ENCODE measurements at places on chromosomes 16 and 17. TPM values are rescaled to one million over a fixed set of nuclear protein-coding genes. Genes with fewer than 3 reads are reported as not detected.

The ITGA2B gene
- polyA plus RNA-seq: 0.38 TPM

The CPNE7 gene
- polyA plus RNA-seq: 0.56 TPM

The KRTAP4-2 gene
- not detected for polyA plus RNA-seq

The MRM1 gene
- 3.2 TPM for polyA plus RNA-seq

The BCO1 gene
- 0.11 TPM for polyA plus RNA-seq

The VAT1L gene
- polyA plus RNA-seq: 0.19 TPM

- no peaks in the 10 kb centered on the region for H3K4me1 ChIP-seq
- no peak overlapping the region for H3K27ac ChIP-seq
- H3K27me3 ChIP-seq: no peaks in the 10 kb centered on the region
- DNase-seq: no peak
- no peaks in the 10 kb centered on the region for H3K36me3 ChIP-seq
Observed at GRCh38 chr17:56347639-56348038, 194.4 kb downstream of the ANKFN1 start.

- H3K36me3 ChIP-seq: no peaks in the 10 kb centered on the region
- H3K4me1 ChIP-seq: peaks cover 15% of the 10 kb centered on the region
- DNase-seq: no peak
- H3K27ac ChIP-seq: peak overlapping the region; percentile 31
- H3K27me3 ChIP-seq: no peaks in the 10 kb centered on the region
- no peak overlapping the region for H3K4me3 ChIP-seq
Observed at GRCh38 chr16:85136213-85136701, 24.0 kb upstream of the CIBAR2 start.

GRCh38 chr16:29641561-29641960, 21.5 kb upstream of the SPN start:
- DNase-seq: no peak
- no peaks in the 10 kb centered on the region for H3K4me1 ChIP-seq
- H3K4me3 ChIP-seq: no peak overlapping the region
- H3K27me3 ChIP-seq: no peaks in the 10 kb centered on the region

DNA sequence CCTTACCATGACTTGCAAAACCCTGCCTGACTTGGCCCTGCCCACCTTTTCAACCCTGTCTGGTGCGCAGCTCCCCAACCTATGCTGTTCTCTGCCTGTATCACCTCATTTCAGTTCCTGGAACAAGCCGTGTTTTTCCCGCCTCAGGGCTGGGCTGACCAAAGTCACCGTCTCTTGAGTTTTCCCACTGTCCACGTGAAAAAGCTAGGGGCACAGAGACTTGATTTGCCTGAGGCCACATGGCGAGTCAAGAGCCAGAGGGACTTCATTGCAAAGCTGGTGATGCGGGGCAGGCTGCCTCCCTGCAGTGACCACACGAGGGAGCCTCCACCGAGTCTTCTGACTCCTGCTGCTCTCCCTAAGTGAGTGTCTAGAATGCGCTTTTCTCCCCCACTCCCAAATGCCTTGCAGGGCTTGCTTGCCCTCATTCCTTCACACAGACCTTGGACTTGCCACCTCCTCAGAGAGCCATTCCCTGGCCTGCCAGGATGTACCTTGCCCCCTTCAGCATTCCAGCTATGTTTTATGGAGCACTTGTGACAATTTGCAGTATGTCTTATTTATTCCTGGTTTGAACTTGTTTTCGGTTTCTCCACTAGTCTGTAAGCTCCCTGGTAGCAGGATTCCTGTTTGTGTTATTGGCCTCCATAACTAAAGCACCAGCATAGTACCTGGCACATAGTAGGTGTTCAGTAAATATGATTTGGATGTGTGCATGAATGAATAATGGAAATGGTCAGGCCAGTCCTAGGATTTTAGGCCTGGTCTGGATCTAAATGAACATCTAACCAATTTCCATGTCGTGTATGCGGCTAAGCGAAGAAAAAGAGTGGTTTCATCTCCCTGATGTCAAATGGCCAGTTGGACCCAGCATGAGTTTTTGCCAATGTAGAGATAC, 252.3 kb downstream of the SNX29 start:
- no peaks in the 10 kb centered on the region for H3K27me3 ChIP-seq
- peak; percentile 51 for DNase-seq
- H3K4me3 ChIP-seq: no peak overlapping the region
- H3K4me1 ChIP-seq: peaks cover 11% of the 10 kb centered on the region
- H3K27ac ChIP-seq: no peak overlapping the region
- H3K36me3 ChIP-seq: no peaks in the 10 kb centered on the region

DNA sequence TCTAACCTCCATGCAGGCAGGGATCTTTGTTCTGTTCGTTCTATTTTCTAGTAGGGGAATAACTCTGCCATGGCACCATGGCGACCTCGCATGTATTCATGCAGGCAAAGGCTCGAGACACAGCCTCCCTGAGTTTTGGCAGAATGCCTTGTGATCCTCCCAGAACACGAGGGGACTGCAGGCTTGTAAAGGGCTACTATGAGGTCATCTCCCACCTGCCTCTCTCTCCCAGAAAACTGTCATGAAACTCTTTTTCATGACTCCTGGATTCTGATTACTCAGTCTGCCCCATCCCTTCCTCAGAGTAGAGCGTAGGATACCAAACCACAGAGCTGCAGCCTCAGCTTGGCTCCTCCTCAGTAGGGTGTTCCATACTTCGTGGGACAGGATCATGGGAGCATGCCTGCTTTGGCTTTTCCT, 64.3 kb downstream of the IGF2BP1 start:
- H3K4me1 ChIP-seq: no peaks in the 10 kb centered on the region
- no peak overlapping the region for H3K4me3 ChIP-seq
- DNase-seq: no peak
- no peaks in the 10 kb centered on the region for H3K27me3 ChIP-seq

- H3K4me1 ChIP-seq: no peaks in the 10 kb centered on the region
- no peak for DNase-seq
- no peaks in the 10 kb centered on the region for H3K27me3 ChIP-seq
- no peak overlapping the region for H3K27ac ChIP-seq
- H3K4me3 ChIP-seq: no peak overlapping the region
- no peaks in the 10 kb centered on the region for H3K36me3 ChIP-seq
Observed at GRCh38 chr16:47043970-47044684, 70.7 kb upstream of the DNAJA2 start.

DNA sequence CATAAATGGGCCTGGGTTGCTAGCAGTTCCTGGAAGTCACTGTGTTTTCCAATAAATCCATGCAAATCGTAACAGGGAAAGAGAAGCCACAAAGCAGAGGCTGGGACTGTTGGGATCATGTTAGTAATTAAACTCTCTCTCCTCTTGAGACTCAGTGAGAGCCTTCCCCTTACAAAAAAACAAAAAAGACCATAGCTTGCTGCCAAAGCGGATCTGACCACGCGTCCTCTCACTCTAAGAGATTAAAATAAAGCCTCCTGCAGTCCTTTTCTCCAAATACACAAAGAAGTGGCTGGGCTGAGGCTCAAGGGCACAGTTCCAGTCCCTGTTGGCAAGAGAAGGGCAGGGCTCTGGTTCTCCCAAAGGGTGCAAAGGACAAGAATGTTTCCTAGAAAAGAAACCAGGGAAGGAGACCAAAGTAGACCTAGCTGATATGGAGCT, 38.5 kb downstream of the PIGL start:
- DNase-seq: no peak
- no peaks in the 10 kb centered on the region for H3K36me3 ChIP-seq
- H3K4me1 ChIP-seq: peaks cover 18% of the 10 kb centered on the region
- H3K27ac ChIP-seq: peak overlapping the region; percentile 76
- no peaks in the 10 kb centered on the region for H3K27me3 ChIP-seq

GRCh38 chr17:58536542-58536941, 22.1 kb upstream of the MTMR4 start:
- H3K4me3 ChIP-seq: no peak overlapping the region
- H3K4me1 ChIP-seq: peaks cover 11% of the 10 kb centered on the region
- no peak for DNase-seq
- H3K27ac ChIP-seq: no peak overlapping the region

DNA sequence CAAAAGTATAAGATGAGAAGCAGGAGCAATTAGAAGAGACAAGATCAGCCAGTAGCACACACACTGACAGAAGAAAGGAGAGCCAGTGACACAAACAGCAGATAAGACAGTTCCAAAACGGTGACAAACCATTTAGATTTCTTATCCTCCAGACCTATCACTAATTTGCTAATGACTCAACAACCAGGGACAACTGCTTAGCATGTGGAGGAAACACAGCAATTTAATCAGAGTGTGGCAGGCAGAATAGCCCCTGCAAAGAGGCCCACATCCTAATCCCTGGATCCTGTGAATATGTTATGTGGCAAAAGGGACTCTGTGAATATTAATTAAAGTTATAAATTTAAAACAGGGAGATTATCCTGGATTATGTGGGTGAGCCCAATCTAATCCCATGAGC, 81.1 kb downstream of the CACNG1 start:
- no peak for DNase-seq
- H3K27me3 ChIP-seq: no peaks in the 10 kb centered on the region
- no peaks in the 10 kb centered on the region for H3K36me3 ChIP-seq

DNA sequence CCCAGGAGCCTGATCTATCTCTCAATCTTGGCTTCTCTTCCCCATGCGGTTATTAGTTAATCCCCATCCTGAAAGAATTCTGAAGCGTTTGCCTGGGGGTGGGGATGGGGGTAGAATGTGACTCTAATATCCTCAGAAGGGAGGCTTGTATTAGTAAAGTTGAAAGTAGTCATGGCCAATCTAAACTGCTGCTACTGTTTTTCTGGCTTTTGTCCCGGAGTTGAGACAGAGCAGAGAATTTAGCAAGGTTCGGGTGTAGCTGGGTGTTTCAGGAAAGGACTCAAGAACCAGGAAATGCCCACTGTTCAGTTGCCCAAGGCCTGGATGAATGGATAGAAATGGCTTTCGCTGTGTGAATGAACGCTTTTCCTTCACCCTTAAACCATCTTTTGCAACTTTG, 17.6 kb upstream of the ITGAM start:
- no peaks in the 10 kb centered on the region for H3K4me1 ChIP-seq
- no peaks in the 10 kb centered on the region for H3K36me3 ChIP-seq
- H3K27me3 ChIP-seq: no peaks in the 10 kb centered on the region
- no peak overlapping the region for H3K4me3 ChIP-seq
- DNase-seq: no peak
- H3K27ac ChIP-seq: no peak overlapping the region

DNA sequence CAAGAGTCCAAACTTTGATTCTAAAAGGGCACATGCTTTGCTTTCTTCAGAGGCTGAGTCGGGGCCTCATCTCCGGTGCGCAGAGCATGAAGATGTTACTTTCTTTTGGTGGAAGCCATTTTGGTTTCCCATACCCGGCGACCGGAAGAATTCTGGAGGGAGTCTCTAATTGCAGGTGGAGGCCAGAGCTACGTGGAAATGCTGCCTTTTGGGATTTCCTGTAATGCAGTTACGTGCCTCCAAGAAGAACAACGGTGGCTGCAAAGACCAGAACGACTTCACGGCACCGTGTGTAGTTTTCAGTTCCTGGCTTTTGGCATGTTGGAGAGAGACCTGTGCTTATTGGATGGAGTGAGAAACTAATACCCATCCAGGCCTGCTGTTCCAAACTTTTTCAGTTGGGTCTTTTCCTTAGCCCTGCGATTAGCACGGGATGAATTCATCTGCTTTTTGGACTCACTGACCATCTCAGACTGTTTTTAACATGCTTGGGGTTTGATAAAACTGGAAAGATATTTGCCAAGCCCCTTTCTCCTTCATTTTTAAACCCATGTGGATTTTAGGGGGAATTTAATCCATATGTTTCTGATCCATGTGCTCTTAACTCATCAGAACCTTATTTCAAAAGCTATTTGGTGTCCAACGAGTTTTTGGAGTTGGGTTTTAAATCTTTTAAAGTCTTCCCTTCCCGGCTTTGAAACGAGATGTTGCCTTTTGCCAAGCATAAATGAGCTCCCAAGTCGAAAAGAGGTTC, 19.0 kb downstream of the FOXL1 start:
- no peak overlapping the region for H3K27ac ChIP-seq
- no peaks in the 10 kb centered on the region for H3K27me3 ChIP-seq
- no peak overlapping the region for H3K4me3 ChIP-seq
- H3K36me3 ChIP-seq: no peaks in the 10 kb centered on the region

DNA sequence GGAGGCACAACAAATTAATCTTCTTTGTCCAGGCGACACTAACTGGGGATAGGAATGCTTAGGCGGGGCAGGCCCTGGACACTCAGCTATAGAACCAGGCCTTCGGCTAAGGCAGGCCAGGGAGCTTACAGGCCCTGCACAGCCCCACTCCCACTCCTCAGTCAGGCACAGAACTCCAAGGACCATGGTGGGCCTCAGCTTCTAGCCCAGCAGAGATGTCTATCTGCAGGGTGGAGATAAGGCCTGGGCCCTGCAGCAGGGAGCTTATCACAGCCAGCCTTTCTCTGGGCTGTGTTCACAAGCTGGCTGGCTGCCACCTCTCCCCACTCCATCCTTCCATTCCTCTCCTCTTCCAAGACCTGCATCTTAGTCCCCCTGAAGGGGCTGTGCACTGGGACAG, 68.1 kb downstream of the TMEM132E start:
- H3K27ac ChIP-seq: no peak overlapping the region
- H3K4me3 ChIP-seq: no peak overlapping the region

DNA sequence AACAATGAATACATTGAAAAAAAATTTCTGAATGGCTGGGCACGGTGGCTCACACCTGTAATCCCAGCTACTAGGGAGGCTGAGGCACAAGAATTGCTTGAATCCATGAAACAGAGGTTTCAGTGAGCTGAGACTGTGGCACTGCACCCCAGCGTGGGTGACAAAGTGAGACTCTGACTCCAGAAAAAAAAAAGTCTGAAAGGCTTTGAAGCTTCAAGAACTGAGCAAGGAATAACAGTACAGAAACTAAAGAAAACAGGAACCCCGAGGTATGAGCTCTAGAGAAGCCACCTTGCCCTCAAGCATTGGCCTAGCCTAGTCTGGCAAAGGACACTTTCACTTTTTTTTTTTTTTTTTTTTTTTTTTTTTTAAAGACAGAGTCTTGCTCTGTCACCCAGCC, 45.0 kb downstream of the TEX2 start:
- no peak overlapping the region for H3K4me3 ChIP-seq
- H3K27ac ChIP-seq: no peak overlapping the region
- DNase-seq: no peak
- peaks cover 9% of the 10 kb centered on the region for H3K36me3 ChIP-seq
- H3K4me1 ChIP-seq: peaks cover 15% of the 10 kb centered on the region

- peaks cover 7% of the 10 kb centered on the region for H3K36me3 ChIP-seq
- peaks cover 4% of the 10 kb centered on the region for H3K4me1 ChIP-seq
- no peak overlapping the region for H3K4me3 ChIP-seq
- H3K27ac ChIP-seq: no peak overlapping the region
- H3K27me3 ChIP-seq: no peaks in the 10 kb centered on the region
Observed at GRCh38 chr17:4536742-4537411, 18.3 kb downstream of the MYBBP1A start.

Measured in liver (tissue), 10 donors.